ENCODE measurements at places on chromosomes 7 and 10. TPM values are rescaled to one million over a fixed set of nuclear protein-coding genes. Genes with fewer than 3 reads are reported as not detected.

DNA sequence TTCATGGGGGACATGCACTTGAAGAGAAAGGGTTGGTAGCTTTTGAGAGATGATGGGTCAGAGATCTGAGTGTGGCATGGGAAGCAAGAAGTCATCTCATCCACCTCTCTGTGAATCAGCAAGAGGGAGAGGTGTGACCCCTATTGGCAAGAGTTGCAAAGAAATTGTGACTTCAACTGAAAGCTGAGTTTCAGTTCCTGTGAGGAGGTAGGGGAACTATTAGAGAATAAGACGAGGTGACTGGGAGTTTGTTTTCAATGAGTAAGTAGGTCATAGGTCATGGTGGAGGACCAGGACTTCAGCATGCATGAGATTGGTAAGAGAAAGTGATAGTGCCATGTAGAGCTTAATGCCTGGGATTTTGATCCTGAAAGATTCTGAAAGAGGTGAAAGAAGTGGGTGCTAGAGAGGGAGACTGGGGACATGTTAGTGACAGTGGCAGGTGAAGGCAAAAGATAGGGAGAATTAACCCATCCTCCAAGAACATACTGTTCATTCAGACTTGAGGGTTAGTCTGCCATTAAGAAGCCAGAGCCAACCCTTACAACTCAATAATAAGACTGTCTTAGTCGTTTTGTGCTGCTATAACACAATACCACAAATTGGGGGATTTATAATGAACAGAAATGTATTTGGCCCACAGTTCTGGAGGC is 75.5 kb upstream of the CAPZA2 start:
- DNase-seq: peak; percentile 46

- DNase-seq: no peak
Observed at GRCh38 chr7:69638674-69639073, 40.4 kb downstream of the AUTS2 start.

- no peak for DNase-seq
Observed at GRCh38 chr10:103149991-103150622, 43.0 kb downstream of the NT5C2 start.

- DNase-seq: peak; percentile 51
Observed at GRCh38 chr7:149883452-149883861, 9.7 kb downstream of the ATP6V0E2 start.

DNA sequence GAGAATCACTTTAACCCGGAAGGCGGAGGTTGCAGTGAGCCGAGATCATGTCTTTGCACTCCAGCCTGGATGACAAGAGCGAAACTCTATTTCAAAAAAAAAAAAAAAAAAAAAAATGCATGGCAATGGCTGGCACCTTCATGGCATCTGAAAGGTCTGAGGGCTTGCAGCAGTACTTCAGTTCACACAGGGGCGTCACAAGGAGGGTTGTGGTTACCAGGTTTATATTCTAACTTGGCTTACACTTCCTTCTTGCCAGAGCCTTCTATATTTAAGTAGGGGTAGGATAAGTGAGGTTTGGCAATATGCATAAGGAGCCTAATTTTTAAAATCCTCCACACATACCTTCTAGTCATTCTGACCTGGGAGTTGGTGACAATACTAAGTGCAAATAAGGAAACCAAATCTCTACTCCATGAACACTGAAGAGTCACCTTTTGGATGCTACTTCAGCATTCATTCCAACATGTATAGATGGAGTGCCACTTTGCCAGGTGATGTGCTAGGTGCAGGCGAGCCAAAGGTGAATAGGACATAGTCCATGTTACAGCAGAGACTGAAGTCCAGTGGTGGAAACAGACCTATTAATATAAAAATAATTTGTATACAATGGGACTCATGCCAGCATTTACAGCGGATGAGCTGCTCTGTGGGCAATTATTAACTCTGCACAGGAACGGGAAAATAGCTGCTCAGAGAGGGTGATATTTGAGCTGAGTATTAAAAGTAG is 57.8 kb upstream of the PDCD4 start:
- no peak for DNase-seq

- no peak for DNase-seq
Observed at GRCh38 chr10:104456802-104457542, 103.3 kb downstream of the CFAP58 start.

DNA sequence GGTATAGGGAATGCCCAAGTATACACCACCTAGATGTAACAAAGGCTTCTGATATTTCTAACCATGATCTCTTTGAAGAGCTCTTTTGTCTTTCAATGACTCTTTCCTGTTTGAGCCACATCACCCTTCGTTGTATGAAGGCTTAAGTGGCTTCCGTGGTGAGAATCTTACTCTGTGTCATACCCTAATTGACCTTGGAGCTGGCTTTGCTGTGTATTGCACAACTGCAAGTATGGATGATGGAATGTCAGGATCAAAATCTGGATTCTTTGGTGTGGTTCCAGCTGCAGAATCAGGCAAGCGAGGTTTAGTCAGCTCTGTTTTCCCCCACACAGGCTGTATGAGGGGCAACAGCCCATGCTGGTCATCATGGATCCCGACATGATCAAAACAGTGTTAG is 16.0 kb downstream of the CYP3A43 start:
- no peak for DNase-seq

DNA sequence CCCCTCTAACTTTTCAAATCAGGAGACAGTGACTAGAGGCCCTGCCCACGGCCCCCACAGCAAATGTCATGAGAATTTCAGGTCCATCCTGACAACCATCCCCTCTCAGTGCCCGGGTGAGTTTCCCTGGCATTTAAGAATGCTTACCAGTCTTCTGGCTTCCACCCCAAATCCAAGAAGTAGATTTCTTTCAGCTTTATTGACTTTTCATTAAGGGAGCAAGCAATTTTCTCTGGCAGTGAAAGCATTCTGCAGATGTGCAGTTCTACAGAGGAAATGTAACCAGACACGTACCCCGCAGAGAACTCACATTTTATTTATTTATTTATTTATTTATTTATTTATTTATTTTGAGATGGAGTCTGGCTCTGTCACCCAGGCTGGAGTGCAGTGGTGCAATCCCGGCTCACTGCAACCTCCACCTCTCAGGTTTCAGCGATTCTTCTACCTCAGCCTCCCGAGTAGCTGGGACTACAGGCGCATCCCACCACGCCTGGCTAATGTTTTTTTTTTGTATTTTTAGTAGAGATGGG is 120.9 kb upstream of the KCTD7 start:
- no peak for DNase-seq

GRCh38 chr7:73823257-73823656 is 7.5 kb upstream of the CLDN4 start:
- DNase-seq: no peak

DNA sequence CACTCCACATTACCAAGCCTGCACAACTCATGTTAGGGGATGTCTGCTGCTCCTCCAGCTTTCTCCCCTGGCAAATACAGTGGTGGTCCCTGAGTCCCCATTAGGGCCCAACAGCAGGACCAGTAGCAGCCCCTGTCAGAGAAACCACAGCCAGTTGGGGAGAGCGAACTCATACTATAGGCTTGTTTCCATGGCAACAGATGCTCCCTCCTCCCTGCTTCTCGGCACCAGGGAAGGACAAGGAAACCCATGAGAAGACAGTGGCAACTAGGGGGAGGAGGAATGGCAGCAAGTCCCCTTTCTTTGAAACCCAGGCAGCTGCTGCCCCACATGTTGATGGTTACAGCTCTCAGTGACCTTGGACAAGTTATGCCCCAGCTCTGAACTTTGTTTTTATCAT is 326.4 kb downstream of the KCNMA1 start:
- no peak for DNase-seq

GRCh38 chr7:69823151-69823744 is 225.0 kb downstream of the AUTS2 start:
- no peak for DNase-seq

DNA sequence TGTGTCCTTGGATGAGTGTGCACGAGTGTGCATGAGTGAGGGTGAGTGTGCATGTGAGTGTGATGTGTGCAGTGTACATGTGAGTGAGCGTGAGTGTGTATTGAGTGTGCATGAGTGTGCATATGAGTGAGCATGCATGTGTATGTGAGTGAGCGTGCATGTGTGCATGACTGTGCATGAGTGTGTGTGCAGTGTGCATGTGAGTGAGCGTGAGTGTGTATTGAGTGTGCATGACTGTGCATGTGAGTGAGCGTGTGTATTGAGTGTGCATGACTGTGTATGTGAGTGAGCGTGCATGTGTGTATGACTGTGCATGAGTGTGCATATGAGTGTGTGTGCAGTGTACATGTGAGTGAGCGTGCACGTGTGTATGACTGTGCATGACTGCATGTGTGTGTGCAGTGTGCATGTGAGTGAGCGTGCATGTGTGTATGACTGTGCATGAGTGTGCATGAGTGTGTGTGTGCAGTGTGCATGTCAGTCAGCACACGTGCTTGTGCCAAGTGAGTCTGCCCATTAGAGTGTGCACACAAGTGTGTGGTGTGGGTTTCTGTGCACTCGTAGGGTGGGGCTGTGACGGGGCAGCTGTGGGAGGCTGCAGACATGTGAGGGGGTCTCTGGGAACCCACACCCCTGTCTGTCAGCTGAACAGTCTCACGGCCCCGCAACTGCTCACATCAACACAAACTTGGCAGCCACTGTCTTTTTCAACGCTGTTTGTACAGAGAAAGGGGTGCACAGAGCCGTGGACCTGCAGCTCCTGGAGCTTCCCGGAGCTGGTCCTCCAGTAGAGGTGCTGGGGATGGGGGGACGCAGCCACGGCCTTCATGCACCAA is 14.8 kb downstream of the FOXL3 start:
- no peak for DNase-seq

- DNase-seq: peak; percentile 94
Observed at GRCh38 chr10:79320820-79321493, 26.3 kb upstream of the PPIF start.

- peak; percentile 90 for DNase-seq
Observed at GRCh38 chr10:3749600-3749999, 35.4 kb downstream of the KLF6 start.

DNA sequence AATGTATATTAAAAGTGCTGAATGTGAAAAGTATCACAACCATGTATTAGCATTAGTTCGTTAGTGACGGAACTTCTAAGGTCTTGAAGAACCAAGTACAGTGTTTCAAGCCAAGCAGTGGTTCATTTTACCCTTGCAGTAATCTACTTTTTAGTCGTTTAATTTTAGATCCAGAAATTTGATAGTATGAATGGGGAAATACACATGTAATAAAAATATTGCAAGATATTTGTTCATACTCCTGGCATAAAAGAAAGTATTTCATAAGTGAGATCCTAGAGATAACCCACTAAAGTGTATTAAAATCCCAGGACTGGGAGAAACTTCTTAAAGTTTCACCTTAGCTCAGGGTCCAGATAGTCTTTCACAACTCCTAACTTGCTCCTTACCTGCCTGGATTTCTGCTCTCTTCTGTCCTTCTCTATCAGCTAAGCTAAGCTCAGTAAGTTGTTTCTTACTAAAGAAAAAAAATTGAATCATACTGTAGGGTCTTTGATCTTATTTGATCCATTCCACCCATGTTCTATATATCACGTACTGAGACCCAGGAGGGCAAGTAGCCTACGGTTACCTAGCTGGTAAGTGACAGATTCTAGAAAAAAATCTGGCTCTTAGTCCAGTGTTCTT is 1.5 kb downstream of the BCAP29 start:
- no peak for DNase-seq

GRCh38 chr7:148579366-148579765 is 11.2 kb upstream of the C7orf33 start:
- DNase-seq: no peak

DNA sequence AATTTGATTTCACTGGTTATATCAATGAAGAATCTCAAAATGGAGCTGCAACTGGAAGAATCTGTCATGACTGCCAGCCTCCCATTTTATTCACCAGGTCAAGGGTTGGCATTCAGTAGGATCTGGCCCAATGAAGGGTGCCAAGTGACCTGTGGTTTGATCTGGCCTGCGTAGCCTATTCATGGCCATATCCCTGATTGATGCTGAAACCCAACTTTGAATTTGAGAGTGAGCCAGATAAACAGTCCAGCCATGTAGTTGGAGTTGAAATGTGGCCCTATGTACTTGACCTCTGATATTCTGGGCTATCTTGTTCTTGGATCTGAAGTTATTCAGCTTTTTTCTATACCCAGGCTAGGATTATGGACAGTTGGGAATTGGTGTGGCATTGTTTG is 1.5 kb downstream of the MKLN1 start:
- DNase-seq: no peak

GRCh38 chr7:65004575-65004974 is 1.9 kb downstream of the ERV3-1 start:
- no peak for DNase-seq

DNA sequence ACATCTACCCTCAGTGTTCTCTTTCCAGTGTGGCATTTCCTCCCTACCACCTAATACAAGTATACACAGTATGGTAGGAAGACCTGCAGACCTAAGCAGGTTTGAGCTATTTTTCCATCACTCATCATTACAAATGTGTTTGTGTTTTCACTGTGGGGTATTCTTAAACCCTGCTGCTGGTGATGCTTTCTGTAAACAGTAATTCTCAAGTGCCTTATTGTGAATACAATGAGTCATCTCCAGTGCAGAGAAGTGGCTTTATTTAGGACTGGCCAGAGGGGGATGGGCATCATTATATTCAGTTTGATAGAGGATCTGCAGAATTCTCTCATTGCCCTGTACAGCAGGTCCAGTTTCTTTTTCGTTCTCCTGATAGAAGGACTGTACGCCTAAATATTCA is 63.7 kb downstream of the GRM8 start:
- DNase-seq: no peak

- DNase-seq: no peak
Observed at GRCh38 chr10:35887685-35888084, 245.6 kb upstream of the FZD8 start.

- peak; percentile 99 for DNase-seq
Observed at GRCh38 chr7:139680676-139681462, 96.9 kb downstream of the HIPK2 start.

DNA sequence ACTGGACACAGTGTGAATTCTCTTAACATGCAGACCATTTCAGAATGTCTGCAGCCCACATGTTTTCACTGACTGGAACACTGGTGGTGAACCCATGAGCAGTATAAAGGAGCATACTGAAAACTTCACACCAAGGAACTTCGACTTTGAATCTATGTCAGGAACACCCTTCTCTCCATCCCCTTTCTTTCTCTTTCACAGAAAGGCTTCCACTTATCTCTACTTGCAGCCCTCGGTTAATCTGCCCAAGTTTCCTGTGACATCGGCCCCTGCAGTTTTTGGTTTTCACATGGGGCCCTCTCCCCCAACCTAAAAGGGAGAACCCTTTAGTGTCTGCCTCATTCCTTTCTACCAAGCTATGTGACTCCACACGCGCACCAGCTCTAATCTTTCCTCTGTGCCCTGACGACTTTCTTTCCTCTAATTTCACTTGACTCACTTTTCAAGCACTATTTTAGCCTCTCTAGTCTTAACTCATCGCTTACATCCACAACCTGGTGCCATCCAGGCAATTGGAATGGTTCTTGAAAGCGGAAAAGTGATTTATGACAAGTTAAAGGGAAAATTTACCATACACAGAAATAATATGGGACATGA is 70.1 kb downstream of the RELN start:
- DNase-seq: no peak

GRCh38 chr10:76681153-76681552 is 956.5 kb downstream of the KCNMA1 start:
- DNase-seq: no peak

- DNase-seq: peak; percentile 31
Observed at GRCh38 chr10:28631896-28632583, 45.3 kb upstream of the BAMBI start.

GRCh38 chr7:91814189-91814588 is 66.3 kb downstream of the MTERF1 start:
- no peak for DNase-seq

HGF gene
- 50.9 TPM for total RNA-seq

ADAM12 gene
- 9.7 TPM for total RNA-seq

ATRNL1 gene
- total RNA-seq: 0.18 TPM

PRKG1 gene
- 18.3 TPM for total RNA-seq

PTPRE gene
- 0.56 TPM for total RNA-seq

OPN1SW gene
- not detected for total RNA-seq

DYDC2 gene
- not detected for total RNA-seq

DNAH11 gene
- total RNA-seq: under 0.01 TPM

OIT3 gene
- total RNA-seq: not detected

ZNF239 gene
- 12.7 TPM for total RNA-seq
